ENCODE measurements at places on chromosomes 13 and 19.

- DNase-seq: no peak
Observed at GRCh38 chr19:42521346-42522030, 6.8 kb downstream of the CEACAM1 start.

DNA sequence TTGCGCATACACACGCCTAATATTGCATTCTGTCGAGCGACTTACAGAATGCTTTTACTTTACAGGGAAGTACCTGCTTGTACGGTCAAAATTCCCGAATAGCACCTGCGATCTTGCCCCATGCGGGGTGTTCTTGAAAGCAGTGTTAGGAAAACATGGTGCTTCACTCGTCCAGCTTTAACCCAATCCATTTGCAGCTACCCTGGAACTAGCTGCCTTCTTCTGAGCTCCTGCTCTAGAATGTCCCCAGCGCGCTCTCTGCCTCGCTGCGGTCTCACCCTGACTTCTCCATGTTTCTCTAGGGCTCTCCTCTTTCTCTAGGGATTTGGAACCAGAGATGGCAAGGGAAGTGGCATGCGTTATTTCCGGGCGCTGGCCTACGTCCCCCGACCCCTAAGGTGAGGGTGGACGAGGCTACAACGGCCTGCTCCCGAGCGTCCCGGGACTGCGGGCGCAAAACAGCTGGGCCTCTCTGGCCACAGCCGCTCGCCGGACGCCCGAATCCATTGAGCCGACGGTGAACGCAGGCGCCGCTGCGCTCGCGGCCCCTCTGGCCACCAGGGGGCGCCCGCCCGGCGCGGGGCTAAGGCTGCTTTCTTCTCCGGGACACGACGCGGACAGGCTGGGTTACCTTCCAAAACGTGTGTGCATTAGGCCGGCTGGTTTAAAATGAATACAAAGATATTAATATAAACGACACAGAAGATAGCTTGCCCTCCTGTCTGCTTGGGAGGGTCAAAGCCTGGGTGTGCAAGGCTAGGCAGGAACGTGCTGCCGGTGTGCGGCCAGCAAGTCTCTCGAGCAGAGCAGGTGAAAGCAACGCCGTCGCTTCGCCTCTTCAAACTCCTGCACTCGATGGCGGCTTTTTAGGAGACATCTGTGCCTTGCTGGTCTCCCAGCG is 1.8 kb upstream of the SPRY2 start:
- peak; percentile 60 for DNase-seq

DNA sequence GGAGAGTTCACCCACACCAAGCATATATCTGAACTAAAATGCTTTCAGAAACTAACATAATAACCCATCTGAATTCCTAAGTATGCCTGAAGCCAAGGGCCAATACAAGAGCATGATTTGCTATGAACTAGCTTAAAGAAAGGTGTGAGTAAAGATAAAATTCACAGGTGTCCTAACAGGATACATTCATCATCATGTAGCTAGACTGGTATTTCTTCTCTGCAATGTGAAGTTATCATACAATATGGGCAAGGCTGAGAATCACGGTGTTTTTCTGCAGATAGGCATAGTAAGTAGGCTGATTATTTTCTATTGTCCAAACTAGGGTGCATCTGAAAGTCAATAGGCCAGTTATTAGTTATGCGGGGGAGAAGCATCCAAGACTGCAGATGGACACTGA is 63.1 kb downstream of the STK24 start:
- no peak for DNase-seq

DNA sequence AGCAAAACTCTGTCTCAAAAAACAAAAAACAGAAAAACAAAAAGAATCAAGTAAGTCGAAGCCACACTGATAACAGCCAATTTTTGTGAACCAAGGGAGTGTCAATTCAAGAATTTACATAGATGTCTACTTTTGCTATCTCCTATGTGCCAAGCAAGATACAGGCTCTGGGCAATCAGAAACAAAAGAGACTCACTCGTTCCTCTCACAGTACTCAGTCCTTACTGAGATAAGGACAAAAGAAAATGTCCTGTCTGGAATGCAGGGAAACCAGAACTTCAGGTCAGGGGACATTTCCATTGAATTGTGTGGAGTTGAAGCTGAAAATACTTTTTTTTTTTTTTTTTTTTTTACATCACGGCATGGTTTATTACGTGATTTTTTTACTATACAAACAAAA is 53.0 kb downstream of the NLRP12 start:
- DNase-seq: no peak

- DNase-seq: peak; percentile 66
Observed at GRCh38 chr19:33134571-33135041, 2.7 kb downstream of the WDR88 start.

GRCh38 chr19:5719961-5720790 is at the start of the genes CATSPERD and LONP1:
Gene CATSPERD, plus strand, starts transcription at chr19:5720637. Its CDS starts 101 bp downstream, at chr19:5720738.
Gene LONP1, minus strand, starts transcription at chr19:5720146. Its CDS starts 14 bp downstream, at chr19:5720132.
- peak; percentile 99 for DNase-seq

- DNase-seq: no peak
Observed at GRCh38 chr13:52356327-52356726, 49.6 kb downstream of the THSD1 start.

- DNase-seq: no peak
Observed at GRCh38 chr19:32924200-32924599, 47.6 kb downstream of the CEP89 start.

GRCh38 chr19:49741210-49741844 is 21.8 kb downstream of the TSKS start:
- DNase-seq: no peak

GRCh38 chr19:16076958-16077611 is 790 bp downstream of the TPM4 start:
- DNase-seq: peak; percentile 18

- no peak for DNase-seq
Observed at GRCh38 chr13:46543287-46543686, 9.7 kb upstream of the LRCH1 start.

DNA sequence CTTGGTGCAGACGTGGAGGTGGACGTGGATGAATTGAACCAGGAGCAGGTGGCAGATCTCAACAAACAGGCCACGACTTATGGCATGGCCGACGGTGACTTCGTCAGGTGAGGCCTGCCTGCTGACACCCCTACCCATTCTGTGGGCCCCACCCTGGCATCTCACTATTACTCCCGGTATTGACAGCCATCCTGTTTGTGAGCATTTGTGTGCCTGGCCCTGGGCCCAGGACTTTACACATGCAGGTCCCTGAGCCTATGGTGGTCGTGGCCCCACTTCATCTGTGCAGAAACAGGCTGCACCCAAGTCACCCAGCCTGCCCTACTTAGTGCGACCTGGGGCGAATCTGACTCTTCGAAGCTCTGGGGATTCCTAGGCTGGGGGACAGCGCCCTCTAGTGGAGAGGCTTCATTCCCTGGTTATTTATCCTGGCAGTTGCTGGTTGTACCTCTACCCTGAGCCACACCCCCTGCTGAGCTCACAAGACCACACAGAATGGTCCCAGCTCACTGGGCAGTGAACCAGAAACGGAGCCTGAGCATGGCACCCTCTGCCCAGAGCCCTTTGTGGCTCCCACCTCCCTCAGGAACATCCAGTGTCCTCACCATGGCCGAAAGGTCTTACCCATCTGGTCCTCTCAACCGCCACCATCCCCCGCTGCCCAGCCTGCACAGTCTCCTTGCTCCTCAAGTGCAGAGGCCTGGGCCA is 16.9 kb downstream of the ZNF296 start:
- DNase-seq: peak; percentile 88

GRCh38 chr13:70408865-70409264 is 300.6 kb upstream of the KLHL1 start:
- no peak for DNase-seq

DNA sequence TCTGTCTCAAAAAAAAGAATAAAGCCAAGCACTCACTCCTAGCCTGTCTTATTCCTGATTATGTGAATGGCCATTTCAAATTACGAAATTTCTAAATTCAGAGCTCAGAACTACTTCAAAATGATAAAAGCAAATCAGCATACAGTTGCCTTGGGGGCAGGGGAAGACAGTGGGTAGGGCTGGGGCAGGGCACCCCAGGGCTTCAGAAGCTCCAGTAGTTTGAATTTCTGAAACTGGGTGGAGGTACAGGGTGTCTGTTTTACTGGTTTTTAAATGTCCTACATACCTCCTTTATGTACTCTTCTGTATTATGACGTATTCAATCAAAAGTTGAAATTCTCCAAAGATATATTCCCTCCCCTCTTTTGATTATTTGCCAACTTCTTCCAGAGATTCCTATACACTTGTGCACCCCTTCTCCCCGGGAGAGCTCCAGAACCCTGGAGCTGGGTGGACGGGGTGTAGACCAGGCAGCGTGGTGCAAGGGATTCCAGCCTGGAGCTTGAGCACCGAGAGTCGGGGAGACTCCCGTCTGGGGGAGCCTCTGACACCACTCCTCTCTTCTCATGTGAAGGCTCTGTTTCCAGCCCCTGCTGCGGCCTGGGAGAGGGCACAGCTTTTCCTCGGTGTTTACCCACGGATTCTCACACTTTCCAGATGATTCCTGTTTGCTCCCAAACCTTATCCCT is 84.7 kb upstream of the GPR183 start:
- no peak for DNase-seq

GRCh38 chr13:50651922-50652321 is 191.6 kb downstream of the DLEU7 start:
- DNase-seq: no peak

DNA sequence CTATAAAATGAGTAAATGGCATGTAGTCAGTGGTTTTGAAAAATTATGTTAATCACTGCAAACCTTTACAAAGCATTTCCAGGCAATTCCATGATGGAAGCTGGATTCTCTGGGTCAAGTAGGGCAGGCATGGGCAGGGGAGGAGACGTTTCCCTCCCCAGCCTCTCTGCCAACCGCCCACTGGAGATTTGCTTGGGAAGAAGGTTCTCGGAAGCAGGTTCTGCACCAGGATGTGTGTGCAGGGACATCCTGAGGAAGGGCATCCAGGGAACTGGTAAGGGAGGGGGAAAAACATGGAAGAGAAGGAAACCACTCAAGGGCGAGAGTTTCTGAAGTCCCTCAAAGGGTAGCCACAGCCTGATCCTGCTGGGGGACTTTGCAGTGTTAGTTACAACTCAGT is 469.1 kb downstream of the TSHZ3 start:
- no peak for DNase-seq

GRCh38 chr19:14363183-14364097 is 17.8 kb upstream of the ADGRE5 start:
- DNase-seq: peak; percentile 62

GRCh38 chr13:98525456-98526181 is 51.3 kb downstream of the STK24 start:
- no peak for DNase-seq

DNA sequence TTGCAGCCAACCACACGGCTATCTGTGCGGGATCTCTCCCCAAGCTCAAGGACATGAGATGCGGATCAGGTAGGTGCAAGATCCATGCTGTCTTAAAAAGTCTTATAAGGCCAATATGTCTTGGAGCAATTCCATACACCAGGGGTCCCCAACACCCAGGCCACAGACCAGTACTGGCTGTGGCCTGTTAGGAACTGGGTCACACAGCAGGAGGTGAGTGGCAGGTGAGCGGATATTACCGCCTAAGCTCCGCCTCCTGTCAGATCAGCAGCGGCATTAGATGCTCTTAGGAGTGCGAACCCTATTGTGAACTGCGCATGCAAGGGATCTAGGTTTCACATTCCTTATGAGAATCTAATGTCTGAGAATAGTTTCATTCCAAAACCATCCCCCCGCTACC is 68.8 kb upstream of the ZNF599 start:
- no peak for DNase-seq

GRCh38 chr19:49064768-49065611 is at the start of gene NTF4:
Gene NTF4, minus strand, starts transcription at chr19:49064818. Its CDS starts 2,821 bp downstream, at chr19:49061997.
- DNase-seq: no peak

DNA sequence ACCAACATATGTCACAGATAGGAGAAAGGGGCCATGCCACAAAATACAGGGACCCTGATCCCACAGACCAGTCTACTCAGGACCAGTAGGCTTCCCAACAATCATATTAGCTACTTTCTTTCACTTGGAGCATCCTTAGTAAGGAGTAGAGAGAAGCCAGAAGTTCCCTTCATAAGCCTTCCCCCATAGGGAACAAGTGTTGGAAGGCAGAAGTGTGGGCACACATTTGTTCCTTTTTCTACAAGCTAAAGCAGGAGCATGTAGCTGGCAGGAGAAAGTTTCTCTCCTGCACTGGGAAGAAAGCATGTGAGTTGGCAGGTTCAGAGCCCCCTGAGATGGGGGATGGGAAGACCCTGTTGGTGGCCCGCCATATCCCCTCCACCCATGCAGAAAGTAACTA is 165.4 kb downstream of the KCTD12 start:
- DNase-seq: no peak
